Sigmoid colon (tissue), 7 donors: ENCODE measurements at places on chromosomes 11 and 22. TPM values are rescaled to one million over a fixed set of nuclear protein-coding genes. Genes with fewer than 3 reads are reported as not detected.

KCNC1 gene
- 0.54 TPM for total RNA-seq

MTMR3 gene
- 41.5 TPM for total RNA-seq

SRSF8 gene
- total RNA-seq = 30.0 TPM

TMPRSS6 gene
- total RNA-seq = not detected

INPP5J gene
- total RNA-seq = 1.5 TPM

MYRF gene
- total RNA-seq = 0.83 TPM

SPINDOC gene
- total RNA-seq = 14.6 TPM

SNX32 gene
- 0.55 TPM for total RNA-seq

DNA sequence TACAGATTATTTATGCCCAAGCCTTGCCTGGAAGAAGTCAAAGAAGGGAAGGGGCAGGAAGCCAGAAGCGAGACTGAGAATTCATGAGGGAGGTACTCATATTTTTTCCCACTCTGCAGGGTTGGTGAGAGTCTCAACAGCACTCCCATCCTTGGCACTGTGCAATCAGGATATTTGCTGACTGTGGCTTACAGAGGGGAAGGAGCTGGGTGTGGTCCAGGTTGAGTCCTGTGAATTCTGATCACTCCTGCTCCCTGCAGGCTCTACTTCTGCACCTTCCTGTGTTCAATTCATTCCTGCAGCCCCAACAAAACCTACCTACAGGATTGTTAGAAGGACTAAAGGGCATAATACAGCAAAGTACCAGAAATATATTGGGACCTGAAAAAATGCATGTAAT is 530.5 kb downstream of the INSC start:
- no peak for DNase-seq

- no peak for DNase-seq
Observed at GRCh38 chr11:70574725-70575347, 176.5 kb downstream of the CTTN start.

GRCh38 chr22:26663374-26663923 is 6.1 kb downstream of the MIAT start:
- DNase-seq = no peak

DNA sequence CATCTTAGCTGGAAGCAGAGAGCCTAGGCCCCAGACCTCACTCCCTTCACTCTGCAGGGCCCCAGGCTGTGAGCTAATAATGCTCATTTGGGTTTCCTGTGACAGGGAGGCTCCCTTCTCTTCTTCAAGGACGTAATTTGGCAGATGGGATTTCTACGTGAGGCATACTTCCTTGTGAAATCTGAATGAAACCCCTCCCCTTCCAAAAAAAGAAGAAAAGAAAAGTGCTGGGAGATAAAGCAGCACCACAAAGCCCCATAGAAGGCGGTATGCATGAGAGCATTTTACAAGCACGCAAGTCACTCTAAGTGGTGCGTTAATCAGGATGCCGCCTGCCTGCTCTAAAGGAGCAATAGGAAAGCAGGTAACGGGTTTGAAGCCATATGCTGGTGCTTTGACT is 5.7 kb downstream of the P2RX3 start:
- DNase-seq = no peak

GRCh38 chr11:118910309-118911112 is 15.2 kb downstream of the BCL9L start:
- peak; percentile 94 for DNase-seq

DNA sequence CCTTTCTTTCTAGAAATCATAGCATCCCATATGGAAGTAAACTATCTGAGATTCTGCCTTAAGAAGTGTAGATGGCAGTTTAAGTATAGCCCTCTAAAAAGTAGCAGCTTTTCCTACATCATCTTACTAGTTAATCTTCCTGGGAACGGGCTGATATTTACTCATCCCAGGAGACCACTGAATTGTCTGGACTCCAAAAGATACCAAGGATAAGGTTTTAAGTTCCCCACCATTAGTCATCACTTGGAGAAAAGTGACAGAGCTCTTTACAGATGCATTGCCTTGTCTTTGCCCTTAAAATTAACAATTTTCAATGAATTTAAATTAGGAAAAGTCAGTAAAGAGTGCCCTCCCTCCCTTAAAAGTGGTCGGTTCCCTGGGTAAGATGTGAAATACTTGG is 129.5 kb downstream of the MAML2 start:
- DNase-seq = no peak
